ENCODE measurements at places on chromosomes 7 and 10. TPM values are rescaled to one million over a fixed set of nuclear protein-coding genes. Genes with fewer than 3 reads are reported as not detected.

DNA sequence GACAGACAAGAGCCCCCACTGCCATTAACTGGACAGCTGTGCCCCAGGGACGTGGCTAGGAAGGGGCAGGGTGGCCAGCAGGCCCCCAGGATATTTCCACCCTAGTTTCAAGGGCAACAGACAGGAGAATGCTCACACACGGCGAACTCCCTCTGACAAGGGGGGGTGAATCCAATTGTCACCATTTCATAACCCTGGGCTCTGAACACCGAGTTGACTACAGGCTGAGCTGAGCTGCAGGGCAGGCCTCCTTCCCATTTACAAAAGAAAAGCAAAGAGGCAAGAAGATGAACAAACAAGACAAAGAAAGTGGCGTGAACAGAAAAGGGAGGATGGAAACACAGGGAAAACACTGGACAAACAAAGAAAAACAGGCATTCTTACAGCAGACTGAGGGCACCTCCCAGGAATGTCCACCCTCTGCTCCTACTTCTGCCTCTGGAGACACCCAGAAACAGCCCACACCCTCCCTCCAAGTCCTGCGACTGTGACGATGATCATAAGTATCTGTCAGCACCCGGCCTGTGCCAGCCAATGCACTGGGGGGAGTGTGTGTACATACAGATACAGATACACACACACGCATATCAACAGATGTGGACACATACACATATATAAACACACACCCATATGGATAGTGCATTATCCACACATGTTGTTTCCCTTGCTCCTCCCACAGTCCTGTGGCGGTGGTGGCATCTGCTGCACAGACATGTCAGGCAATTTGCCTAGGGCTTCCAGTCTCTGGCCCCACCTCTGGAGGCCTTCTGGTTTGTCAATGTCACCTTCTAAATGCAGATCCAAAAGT lies 66.2 kb downstream of the FAM53B start:
- peak; percentile 56 for DNase-seq

GRCh38 chr7:35701287-35701900 lies 6.5 kb upstream of the HERPUD2 start:
- DNase-seq, result no peak

GIMAP7 gene
- total RNA-seq, result 12.4 TPM

GRCh38 chr7:144738708-144739314 lies 97.0 kb downstream of the TPK1 start:
- no peak for DNase-seq

PLEKHS1 gene
- not detected for total RNA-seq

GRCh38 chr7:71740174-71740560 lies 608.2 kb downstream of the GALNT17 start:
- DNase-seq, result peak; percentile 62

OR2A5 gene
- not detected for total RNA-seq

- no peak for DNase-seq
Measured at GRCh38 chr10:60082744-60083344, 176.5 kb upstream of the CCDC6 start.

DNA sequence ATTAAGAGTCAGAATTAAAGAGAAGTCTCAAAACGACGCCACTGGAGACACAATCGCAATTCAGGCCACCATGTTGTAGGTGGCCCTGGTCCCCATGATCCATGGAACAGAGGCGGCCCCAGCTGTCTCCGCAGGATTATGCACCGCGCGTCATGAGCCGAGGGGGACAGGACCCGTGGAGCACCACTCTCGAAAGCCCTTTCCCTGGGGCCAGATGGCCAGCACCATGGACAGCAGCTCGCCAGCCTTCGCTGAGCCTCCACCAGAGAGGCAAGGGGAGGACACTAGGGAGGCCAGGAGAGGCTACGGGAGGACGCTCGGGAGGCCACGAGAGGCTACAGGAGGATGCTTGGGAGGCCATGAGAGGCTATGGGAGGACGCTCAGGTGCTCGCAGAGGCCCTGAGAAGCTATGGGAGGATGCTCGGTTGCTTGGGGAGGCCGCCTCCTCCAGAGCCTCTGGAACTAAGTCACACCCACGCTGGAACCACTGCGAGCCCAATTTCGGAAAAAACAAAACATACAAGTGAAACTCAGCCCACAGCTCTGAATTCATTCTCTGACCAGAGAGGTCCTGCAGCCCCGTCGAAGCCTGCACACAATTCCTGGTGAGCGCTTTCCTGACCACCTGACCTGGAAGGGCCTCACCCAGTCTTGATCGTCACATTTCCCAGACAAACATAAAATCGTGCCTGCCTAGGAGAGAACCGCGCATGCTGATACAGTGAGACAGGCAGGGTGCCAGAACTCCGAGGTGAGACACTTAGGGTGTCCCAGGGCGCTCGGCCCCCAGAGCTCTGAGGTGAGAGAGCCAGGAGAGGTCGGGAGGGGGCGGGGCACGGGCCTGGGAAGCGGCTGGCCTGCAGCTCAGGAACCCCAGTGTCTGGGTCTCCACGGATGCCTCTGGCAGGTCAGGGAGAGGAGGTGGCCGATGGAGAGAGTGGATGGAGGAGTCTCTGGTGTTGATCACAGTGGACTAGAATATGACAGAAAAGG lies 224.4 kb downstream of the PTPRN2 start:
- no peak for DNase-seq

- DNase-seq, result no peak
Measured at GRCh38 chr7:88442413-88442812, 135.7 kb upstream of the STEAP4 start.

All from thyroid gland (tissue), 4 donors.